ENCODE measurements at places on chromosomes 2 and 18.

DNA sequence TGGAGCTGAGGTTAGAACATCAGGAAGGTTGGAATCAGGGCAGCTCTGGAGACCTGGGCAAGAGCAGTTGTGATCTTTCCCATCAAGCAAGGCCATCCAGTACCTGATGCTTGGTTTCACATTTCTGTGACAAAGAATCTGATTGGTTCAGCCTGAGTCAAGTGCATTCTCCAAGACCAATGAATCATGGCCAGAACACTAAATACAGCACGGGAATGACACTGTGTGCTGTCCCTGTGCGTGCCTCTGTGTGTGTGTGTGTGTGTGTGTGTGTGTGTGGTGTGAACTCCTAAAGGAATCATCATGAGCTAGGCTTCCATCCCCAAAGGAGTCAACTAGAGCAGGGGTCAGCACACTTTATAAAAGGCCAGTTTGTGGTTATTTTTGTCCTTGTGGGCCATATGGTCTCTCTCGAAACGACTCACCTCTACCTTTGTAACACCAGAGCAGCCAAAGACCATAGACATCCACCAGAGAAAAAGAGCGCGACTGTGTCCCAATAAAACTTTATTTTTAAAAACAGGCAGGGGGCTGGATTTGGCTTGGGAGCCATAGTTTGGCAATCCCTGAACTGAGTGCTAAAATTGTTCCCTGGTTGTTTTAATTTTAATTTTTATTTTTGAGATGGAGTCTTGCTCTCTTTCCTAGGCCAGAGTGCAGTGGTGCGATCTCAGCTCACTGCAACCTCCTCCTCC lies 99.7 kb downstream of the INHBB start:
- peak; percentile 6 for DNase-seq

- no peak for DNase-seq
These were observed 11.0 kb downstream of the WDR33 start for GRCh38 chr2:127799926-127800325.

DNA sequence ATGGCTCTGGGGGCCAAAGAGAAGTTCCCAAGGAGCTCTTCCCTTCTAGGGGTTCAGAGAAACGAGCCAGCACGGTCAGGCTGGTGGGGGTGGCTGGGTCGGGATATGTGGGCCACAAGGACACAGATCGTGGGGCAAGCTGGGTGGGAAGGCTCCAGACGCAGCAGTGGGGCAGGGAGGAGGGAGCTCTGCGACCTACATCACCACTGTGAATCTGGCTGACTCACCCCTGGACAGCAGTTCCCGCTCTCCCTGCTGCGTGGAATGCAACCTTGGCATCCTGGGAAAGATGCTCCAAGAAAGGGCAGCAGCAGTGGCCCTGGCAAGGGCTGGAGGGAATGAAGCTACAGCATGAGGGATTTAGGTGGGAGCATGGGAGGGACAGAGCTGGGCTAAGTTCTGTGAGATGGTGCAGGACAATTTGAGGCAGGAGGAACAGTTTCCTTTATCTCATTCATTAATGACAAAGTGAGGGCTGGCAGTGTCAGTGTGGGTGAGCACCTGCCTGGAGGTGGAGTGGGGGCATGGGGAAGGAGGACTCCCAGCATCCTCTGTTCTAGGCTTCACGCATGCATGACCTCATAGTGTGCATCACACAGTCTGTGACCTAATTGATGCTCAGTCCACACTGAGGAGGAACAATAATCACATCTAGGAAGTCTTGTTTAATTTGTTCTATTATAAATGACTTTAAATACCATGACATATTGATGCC lies 25.0 kb downstream of the CELF4 start:
- no peak for DNase-seq

DNA sequence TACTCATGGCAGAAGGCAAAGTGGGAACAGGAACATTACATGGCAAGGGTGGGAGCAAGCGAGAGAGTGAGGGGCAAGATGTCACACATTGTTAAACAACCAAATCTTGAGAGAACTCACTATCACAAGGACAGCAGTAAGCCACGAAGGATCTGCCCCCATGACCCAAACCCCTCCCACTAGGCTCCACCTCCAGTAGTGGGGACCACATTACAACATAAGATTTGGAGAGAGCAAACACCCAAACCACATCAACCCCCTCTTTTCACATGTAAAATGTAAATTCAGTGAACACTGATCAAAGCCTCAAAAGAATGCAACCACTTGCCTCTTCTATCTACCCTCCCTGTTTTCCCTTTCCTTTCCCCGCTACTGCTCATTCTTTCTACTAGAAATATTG lies 43.6 kb upstream of the TNP1 start:
- no peak for DNase-seq

- DNase-seq, result no peak
These were observed 53.1 kb upstream of the NOSTRIN start for GRCh38 chr2:168749297-168749696.

- DNase-seq, result peak; percentile 56
These were observed 216.3 kb downstream of the RNF144A start for GRCh38 chr2:7133521-7133920.

GRCh38 chr2:57877811-57878170 lies 168.8 kb upstream of the VRK2 start:
- no peak for DNase-seq
